ENCODE measurements at places on chromosomes 6 and 20.
A peak's percentile ranks its signal among the peaks of the same experiment; 100 is the strongest.

GRCh38 chr6:11353921-11354389 is 121.5 kb upstream of the NEDD9 start:
- DNase-seq: peak; percentile 48

DNA sequence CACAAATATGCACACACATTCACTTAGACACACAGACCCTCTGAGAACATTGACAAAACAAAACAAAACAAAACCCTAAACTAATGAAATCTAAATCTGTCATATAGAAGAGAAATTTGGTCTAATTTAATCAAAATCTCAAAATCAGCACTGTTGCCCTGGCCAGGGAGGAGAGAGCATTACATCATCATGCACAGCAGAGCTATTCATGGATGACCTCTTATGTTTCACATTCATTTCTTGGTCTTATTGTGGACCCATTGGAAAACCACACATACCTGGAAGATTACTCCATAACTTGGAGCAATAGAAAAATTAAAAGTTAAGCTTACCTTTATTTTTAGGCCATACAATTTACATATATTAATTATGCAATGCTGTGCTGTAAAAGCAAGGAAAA is 1223.6 kb upstream of the GJE1 start:
- no peak for DNase-seq

- DNase-seq: peak; percentile 61
These were observed 464.3 kb upstream of the BTBD3 start for GRCh38 chr20:11453430-11453829.

- no peak for DNase-seq
These were observed 207.8 kb downstream of the JARID2 start for GRCh38 chr6:15453622-15454021.

DNA sequence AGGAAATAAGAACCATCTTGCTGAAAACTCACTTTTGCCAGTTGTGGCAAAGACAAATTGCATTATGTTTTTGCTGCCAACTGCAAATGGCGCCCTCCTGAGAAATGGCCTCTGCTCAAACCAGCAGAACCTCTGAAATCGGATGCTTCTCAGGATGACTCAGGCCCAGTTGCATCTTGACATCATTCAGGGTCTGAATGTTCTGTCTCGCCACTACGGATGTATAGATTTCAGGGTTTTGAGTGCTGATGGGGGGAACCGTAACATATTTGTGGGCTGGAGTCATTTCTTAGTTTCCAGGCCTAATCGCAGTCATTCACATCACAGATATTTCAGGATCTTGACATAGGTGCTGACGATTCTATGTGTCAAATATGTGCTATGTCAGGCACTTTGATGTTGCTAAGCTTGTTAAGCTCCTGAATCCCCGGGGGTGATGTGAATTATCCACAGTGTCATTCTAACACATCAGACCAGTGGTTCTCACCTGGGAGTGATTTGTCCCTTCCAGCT is 207.1 kb downstream of the NFATC2 start:
- no peak for DNase-seq

GRCh38 chr20:42191140-42191860 is 573.1 kb upstream of the CHD6 start:
- DNase-seq: no peak

DNA sequence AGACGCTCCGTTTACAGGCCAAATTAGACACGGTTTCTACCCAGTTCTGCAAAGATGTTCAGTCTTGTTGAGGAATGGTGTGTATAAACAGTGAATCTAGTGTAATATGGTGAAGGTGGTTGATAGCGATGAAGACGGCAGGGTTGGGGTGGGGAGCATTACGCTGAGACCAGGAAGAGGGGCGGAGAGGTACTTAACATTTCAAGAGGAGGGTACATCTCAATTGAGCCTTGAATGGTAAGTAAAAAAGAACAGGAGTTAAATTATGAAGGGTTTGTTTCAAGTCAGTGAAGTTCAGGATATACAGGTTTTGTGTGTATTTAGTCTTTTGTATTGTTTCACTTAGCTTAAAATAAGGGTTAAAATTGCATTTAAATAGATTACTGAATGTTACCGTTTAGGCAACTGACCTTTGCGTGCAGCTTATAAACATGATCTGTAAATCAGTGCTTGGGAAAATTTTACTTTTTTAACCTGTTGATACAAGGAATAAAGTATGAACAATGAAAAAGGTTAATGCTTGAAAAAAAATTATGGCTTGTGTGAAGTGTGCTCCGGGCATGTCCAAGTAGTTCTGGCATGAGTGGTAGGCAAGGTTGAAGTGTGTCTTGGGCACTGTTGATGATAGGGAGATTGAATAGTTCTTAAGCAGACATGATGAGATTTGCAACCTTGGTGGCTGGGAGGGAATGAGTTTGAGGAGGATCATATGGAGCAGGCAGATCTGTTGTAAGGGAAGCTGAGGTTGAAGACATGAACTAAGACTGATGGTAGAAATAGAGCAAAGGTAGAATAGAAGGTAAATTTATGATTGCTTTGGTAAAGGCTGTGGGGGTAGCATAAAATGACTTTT is 842 bp downstream of the POLR1C start:
- DNase-seq: no peak

GRCh38 chr6:110392727-110393126 is 22.6 kb downstream of the DDO start:
- DNase-seq: no peak

DNA sequence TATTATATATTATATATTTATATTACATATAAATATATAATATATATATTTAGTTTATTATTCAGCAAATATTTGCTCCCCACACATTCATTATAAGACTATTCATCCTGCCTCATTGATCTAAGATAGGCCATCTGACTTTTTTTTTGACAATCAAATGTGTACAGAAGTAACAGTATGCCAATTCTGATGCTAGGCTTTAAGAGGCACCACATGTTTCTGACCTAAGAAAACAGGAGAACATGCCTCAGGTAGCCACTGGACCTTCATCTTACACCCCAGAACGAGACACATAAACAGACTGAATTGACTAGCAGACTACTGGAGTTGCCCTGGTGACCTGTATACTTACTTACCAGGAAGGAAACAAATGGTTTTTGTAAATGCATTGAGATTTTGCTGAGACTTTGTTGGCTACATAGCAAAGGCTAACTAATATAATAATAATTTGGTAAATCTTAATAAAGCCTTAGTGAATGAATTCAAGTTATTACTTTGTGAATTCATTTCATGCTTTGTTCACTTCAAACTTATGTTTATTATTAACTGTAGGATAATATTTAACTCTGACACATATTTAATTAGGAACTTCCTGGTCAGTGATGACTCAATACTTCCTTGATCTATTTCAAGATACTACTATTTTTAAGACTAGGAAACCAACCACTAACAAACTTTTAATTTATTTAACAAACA is 13.4 kb upstream of the MYO6 start:
- peak; percentile 22 for DNase-seq

- DNase-seq: no peak
These were observed 872 bp downstream of the HSPA12B start for GRCh38 chr20:3733119-3733995.

- peak; percentile 29 for DNase-seq
These were observed 44.3 kb downstream of the TPD52L1 start for GRCh38 chr6:125197795-125198269.

DNA sequence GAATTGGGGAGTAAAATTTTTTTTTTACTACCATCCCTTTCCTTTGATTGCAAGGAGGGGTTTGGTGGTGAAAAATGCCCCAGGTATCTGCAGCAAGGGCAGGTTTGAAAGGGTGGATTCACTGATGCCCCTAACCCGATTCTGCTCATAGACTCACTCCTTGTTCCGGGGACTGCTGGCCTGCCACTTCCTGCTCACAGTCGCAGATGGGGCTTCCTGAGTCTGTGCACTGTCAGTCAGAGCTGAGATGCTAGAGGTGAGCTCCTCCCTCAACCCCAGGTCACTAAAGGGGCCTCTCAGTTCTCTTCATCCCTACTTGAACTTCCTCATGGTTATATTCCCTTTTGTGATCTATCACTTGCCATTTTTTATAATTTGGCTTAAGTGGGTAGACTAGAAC is 357.9 kb downstream of the FARS2 start:
- no peak for DNase-seq

DNA sequence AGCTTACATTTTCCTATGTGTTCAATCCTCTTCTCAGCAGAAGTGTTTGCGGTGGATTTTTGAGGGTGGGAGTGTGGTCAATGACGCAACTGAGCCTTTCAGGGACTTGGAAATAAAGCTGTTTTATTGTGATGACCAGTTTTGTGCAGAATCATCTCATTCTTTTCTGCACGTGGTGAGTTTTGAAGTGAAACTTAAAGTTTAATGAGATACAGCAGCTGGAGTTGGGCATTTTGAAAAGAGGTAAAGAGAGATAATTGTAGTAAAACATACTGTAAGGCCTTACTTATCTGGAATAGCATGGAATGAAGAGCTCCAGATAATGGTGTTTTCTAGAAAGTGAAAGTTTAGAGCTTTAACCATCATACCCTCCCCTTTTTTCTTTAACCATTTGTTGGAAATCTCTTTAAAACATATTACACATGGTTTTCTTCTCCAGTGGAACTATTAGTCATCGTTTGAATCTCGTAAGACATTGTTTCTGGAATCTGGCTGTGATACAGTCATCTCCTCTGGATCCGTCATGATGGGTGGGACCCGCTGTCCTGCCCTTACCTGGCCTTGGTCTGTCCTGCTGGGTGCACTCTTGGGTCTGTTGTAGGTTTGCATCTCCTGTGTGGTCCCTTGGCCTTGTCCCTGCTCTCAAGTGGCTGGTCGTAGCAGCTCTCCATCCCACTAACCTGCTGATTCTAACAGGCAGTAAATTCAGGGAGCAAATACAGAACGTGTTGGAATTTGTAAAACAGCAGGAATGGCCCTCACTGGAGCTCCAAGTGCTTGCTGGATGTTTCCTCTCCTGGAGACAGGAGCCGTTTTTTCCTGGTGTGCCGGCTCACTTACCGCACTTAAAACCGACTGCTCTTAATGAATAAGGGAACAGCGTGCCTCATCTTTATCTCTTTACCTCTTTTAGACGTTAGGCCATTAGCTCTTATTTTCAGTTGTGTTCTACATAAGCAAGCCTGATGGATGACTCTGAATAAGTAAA is 29.8 kb downstream of the UST start:
- DNase-seq: peak; percentile 8
